ENCODE measurements at places on chromosomes 1 and 21.

GRCh38 chr1:56339786-56340465 lies 239.4 kb downstream of the PLPP3 start:
- no peak for DNase-seq

DNA sequence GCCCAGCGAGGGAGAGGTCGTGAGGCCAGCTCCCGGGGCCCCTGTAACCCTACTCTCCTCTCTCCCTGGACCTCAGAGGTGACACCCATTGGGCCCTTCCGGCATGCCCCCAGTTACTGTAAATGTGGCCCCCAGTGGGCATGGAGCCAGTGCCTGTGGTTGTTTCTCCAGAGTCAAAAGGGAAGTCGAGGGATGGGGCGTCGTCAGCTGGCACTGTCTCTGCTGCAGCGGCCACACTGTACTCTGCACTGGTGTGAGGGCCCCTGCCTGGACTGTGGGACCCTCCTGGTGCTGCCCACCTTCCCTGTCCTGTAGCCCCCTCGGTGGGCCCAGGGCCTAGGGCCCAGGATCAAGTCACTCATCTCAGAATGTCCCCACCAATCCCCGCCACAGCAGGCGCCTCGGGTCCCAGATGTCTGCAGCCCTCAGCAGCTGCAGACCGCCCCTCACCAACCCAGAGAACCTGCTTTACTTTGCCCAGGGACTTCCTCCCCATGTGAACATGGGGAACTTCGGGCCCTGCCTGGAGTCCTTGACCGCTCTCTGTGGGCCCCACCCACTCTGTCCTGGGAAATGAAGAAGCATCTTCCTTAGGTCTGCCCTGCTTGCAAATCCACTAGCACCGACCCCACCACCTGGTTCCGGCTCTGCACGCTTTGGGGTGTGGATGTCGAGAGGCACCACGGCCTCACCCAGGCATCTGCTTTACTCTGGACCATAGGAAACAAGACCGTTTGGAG lies 23.7 kb upstream of the TNFRSF1B start:
- no peak for DNase-seq

DNA sequence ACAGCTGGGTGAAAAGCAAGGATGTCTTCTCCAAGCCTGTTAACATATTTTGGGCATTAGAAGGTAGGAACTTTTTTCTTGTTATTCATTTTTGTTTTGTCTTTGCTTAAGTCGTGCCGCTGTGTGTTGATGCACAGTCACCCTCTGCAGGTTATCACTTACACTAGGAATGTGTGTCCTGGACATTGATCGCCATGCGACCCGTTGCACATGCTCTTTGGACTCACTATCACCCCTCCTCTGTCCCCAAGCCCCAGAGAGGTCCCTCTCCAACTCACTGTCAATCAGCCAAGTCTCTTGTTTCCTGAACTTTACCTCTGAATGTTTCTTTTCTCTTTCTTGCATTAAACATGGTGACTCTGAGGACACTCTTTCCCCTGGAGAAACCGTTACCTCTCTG lies 40.0 kb upstream of the CD101 start:
- no peak for DNase-seq

GRCh38 chr1:42158189-42158588 lies 5.0 kb downstream of the GUCA2B start:
- no peak for DNase-seq

DNA sequence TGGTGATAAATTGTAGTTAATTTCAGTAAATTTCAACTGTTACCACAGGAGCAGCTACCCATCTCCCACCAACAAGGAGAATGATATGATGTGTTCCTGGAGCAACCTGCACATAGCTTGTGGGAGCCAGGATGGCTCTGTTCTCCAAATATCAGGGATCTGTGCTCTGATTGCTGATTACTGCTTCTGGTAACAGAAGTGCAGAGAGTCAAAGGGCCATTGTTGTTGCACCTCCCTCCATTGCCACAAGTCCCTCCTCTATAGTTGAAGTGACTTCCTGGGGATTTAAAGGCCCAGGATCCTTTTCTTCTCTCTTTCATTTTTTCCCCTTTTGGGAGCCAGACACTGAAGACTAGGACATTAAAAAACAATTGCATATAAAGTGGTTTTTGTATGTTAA lies 51.6 kb upstream of the HPDL start:
- no peak for DNase-seq

GRCh38 chr1:226121587-226122400 lies 59.3 kb downstream of the H3-3A start:
- no peak for DNase-seq

DNA sequence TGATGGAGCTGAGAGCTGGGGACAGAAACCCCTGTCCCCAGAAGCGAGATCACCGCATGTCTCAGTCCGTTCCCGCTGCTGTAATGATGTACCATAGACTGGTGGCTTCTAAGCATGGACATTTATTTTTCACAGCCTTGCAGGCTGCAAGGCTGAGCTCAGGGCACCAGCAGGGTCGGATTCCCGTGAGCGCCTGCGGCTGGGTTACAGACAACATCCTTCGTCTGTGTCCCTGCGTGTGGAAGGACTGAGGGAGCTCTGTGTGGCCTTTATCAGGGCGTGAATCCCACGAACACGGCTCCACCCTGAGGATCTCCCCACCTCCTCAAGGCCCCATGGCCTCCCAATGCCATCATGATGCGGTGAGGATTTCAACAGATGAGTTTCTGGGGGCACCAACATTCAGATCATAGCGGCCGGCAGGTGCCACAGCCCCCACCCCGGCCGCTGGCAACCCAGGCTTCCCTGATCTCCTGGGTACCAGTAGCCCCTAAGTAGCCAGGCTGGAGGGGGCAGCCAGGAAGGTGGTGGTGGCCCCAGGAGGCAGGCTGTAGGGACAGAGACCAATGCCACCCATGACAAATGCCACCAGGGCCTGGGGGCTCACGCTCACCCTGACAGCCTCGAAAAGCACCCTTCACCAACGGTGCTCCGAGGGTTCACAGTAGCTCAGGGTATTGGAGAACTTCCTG lies 104.4 kb downstream of the CRYAA start:
- DNase-seq = no peak

DNA sequence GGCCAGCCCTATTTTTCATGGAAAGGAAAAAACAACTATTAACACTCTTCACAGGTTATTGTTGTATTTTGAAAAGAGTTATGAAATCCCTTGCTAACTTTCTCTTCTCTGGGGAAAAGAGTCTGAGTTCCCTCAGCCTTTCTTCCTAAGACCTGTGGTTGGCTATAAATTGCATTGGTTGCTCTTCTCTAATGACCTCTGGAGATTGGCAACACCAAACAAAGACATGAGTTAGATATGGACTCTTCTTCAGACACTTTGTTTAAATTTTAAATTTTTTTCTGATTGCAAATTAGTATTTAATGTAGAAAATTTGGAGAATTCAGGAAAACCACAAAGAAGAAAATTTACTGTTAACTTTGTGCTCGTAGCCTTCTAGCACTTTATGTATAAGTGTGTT lies 275.7 kb downstream of the PBX1 start:
- no peak for DNase-seq

GRCh38 chr1:81470275-81470674 lies 330.5 kb upstream of the ADGRL2 start:
- DNase-seq = no peak

- no peak for DNase-seq
Measured at GRCh38 chr1:12798911-12799310, 7.7 kb downstream of the PRAMEF1 start.

GRCh38 chr1:228782662-228783417 lies 47.6 kb downstream of the RHOU start:
- no peak for DNase-seq

- DNase-seq = no peak
Measured at GRCh38 chr1:112344754-112345423, 51.1 kb upstream of the CTTNBP2NL start.

GRCh38 chr1:78688697-78689096 lies 39.1 kb downstream of the IFI44 start:
- DNase-seq = no peak

DNA sequence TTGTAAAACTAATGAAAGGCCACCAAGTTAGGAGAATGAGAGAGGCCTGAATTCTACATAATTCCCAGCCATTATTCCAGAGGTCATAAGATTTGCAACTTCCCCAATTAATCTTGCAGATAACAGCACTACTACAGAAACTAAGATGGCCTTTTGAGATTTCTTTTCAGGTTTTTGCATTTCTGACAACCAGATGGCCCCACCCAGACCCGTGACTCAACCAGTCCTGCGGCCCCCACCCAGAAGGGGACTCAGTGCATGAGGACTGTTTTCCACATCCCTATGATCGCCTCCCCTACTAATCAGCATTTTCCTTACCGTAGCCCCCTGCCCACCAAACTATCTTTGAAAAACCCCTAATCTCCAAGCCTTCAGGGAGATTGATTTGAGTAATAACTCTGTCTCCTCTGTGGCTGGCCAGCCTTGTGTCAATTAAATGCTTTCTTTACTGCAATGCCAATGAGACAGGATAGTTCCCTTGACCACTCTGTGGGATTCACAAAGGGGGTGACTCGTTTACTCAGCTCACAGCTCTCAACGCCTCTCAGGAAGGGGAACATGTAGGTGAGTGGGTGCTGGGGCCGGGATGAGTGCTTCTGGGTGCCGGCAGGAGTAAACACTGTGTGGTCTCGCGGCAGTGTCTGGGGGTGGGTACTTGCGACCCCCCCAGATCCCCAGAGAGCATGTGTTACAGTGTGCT lies 10.5 kb upstream of the CNIH3 start:
- DNase-seq = no peak

DNA sequence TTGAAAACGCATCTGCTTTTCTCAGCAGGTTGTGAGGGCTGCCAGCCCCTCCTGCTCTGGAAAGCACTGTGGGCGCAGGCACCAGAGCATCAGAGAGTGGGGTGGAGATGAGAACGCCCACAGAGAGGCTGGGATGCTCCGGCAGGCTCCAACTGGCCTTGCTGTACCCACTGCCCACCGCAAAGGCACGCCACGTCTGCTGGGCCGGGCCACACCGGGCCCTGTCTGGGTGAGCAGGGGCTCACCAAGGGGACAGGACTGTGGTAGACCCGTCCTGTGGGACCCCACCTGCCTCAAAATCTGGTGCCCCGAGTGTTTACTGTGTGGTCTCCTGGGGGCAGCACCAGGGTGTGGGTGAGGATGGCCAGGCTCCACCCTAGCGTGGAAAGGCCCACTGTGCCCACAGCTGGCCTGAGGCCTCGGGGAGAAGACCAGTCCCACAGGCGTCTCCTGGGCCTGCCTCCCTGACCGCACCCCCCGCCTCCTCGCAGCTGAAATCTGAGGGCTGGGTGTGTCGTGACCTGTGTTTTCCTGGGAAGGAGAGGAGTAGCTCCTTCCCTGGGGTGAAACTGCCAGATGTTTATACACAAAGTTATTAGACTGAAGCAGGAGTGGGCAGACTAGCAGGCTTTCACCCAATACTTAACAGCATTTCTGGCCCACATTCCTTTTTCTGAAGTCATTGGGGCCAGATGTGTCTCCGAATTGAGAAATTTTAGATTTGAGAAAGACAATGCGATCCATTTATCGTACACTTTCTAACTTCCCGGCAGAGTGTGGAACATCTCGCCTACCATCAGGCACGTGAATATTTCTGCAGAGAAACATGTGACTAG lies 53.8 kb downstream of the STUM start:
- DNase-seq = no peak

GRCh38 chr21:24969068-24969467 lies 638.2 kb downstream of the MRPL39 start:
- DNase-seq = no peak

DNA sequence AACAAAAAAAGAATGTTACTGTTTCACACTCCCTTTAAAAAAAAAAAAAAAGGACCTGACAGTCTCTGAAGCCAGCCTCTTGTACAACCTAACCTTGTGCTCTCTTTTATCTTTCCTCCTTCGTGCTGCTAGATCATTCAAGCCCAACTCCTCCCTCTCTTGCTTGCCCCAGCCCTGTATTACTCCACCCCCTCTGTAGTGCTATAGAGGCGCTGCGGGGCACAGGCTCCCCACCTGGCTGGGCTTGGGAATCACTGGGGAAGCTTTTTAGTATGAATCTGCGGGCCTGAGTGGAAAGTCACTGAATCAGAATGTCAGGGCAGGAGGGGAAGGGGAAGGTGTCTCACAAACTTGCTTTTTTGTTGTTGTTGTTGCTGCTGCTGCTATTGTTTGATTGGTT lies 383.7 kb upstream of the CAMK1G start:
- no peak for DNase-seq

DNA sequence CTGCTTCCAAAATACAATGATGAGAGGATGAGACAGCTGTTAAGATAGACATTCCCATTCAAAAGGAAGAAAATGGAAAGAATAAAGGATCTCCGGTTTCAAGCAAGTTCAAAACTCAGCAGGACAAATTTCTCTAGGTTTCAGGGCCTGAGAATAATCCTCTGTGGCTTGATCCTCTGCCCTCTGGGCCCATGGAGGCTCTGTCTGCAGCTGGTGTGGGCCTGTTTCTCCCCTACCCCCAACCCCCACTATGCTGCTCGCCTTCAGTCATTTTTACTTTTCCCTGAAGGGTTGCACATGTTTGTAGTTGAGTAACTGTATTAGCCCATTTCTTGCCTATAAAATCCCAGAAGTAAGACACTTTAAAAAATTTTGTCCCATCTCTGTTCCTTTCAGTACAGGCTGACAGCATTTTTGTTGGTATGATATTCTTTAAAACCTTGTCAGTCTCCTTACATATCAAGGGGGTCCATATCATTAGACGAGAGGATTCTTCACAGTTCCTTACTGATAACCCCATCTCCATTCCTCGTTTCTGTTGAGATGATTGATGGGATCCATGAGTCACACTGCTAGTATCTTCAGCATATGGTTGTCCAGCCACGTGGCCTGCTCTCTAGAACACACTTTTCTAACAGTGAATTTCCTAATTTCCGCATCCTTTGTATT lies 10.5 kb downstream of the ZMYM4 start:
- DNase-seq = no peak

GRCh38 chr1:20028125-20028524 lies 41.9 kb upstream of the PLA2G5 start:
- DNase-seq = no peak

- DNase-seq = no peak
Measured at GRCh38 chr1:200282497-200283122, 127.2 kb downstream of the ZNF281 start.

DNA sequence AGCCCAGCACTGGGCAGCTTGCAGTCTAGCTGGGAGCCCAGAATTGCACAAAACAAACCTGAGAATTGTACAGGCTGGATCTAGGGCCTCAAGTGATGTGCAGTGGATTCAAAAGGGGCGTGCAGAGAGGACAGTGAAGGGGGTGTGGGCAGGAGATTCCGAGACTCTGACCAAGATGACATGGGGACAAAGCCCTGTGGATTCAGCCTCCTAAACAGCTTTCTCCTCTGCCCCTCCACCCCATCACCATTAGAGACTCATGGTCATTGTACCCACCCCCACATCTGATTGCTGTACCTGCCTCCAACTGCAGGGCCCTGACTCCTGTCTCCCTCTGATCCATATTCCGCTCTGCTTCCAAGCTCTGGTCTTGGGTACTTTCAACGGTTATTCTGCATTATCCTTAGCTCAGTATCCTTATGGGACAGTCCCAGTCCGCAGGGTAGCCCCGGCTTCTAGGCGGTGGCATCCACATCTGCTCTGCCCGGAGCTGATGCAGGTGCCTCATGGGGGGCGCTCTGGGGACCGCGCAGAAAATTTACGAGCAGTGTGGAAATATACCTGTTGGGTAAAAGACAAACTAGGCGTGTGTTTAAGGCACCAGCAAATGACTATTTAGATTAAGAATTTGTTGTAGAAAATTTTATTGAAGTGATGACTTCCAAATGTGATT lies 1.7 kb upstream of the BMP8A start:
- no peak for DNase-seq

GRCh38 chr1:224632381-224632871 lies 16.3 kb downstream of the CNIH3 start:
- DNase-seq = no peak
